Inflammatory macrophage (primary cell): ENCODE measurements at places on chromosomes 12 and 14.

DNA sequence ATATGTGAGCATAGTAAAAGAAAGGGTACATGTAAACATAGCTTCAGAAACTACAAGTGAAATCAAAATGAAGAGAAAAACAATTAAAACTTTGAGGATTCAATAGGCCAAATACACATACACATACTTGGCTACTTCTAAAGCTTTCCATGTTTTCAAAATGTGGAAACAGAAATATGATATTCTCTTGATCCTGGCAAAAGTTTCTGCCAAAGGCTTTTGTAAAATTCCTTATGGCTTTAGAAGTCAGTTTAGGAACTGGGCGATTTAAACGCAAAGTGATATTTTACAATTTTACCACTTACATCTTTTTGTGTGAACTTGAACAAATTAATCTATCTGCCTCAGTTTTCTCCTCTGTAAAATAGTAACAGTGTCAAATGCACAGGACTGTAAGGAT, 756.4 kb downstream of the C12orf50 start:
- no peak for DNase-seq

DNA sequence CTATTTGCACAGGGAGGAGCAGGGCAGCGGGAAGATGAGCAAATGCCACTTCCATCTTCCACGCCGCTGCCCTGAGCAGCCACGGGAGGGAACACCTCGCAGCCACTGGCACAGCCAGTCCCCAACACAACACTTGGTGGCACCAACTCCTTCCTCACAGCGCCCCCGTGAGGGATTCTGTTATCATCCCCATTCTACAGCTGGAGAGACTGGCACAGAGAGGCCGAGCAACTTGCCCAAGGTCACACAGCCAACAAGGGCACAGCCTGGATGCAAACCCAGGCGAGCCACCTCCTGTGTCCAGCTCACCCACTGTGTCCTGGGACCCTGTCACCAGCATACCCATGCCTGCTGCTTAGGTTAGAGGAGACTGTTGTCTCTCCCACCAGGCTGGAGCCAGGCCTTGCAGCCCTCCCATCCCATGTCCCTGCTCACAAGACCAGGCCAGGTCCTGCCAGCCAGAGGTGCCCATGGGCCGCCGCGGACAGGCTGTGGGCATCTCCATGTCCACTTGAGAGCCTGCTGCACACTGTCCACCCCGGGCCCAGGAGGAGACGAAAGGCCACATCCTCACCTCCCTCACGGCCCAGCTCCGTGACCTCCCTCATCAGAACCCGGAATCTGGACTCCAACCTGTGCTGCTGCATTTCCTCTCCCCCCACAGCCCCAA, 57.0 kb downstream of the NCOR2 start:
- no peak for DNase-seq

- DNase-seq = no peak
These were observed 46.9 kb downstream of the EFCAB11 start for GRCh38 chr14:89907655-89908054.

DNA sequence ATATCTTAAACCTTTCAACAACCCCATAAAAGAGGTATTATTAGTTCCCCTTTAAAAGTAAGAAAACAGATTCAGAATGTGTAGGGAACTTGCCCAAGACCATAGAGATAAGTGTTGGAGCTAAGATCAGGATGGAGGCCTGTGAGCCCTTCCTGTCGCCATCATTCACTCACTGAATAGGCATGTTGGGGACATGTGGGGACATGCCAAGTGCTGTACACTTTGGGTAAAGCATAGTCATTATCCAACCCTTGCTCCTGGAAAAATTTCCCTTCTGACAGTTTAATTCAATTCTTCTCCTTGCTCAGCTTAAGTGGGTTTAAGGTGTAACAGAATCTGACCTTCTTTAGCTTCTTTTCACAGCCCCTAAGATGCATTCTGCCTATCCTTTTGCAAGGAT, 28.0 kb upstream of the C12orf42 start:
- no peak for DNase-seq
